ENCODE measurements at places on chromosomes 12 and 14. TPM values are rescaled to one million over a fixed set of nuclear protein-coding genes. Genes with fewer than 3 reads are reported as not detected.

- H3K36me3 ChIP-seq, result no peaks in the 10 kb centered on the region
- DNase-seq, result no peak
- H3K4me1 ChIP-seq, result peaks cover 21% of the 10 kb centered on the region
- H3K27ac ChIP-seq, result peak overlapping the region; percentile 55
- peak overlapping the region; percentile 25 for H3K4me3 ChIP-seq
Measured at GRCh38 chr12:65926119-65926908, 102.0 kb downstream of the HMGA2 start.

GRCh38 chr12:49929581-49929980 is 21.0 kb upstream of the AQP2 start:
- H3K27me3 ChIP-seq, result no peaks in the 10 kb centered on the region
- no peak overlapping the region for H3K4me3 ChIP-seq
- no peak for DNase-seq
- no peaks in the 10 kb centered on the region for H3K4me1 ChIP-seq

- H3K4me3 ChIP-seq, result no peak overlapping the region
- DNase-seq, result no peak
- H3K27me3 ChIP-seq, result no peaks in the 10 kb centered on the region
- no peak overlapping the region for H3K27ac ChIP-seq
- H3K4me1 ChIP-seq, result no peaks in the 10 kb centered on the region
Measured at GRCh38 chr14:77187649-77188012, 6.0 kb downstream of the TMEM63C start.

DNA sequence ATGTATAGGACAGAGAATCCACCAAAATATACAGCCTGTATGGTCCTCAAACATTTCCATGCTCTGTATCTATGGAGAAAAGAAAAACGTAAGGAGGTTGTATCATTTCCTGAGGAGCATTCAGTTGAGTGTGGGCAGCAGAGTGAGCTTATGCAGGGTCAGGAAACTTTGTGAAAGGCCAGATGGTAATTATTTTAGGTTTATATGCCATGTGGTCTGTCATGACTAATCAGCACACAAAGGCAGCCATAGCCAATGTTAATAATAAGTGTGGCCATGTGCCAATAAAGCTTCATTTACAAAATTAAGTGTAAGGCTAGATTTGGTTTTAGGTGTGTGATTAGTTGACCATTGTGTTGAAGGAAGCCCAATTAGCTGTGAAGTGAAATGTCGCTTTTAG is 33.2 kb upstream of the A2M start:
- no peaks in the 10 kb centered on the region for H3K27me3 ChIP-seq
- no peak overlapping the region for H3K27ac ChIP-seq
- DNase-seq, result no peak
- no peaks in the 10 kb centered on the region for H3K36me3 ChIP-seq

DNA sequence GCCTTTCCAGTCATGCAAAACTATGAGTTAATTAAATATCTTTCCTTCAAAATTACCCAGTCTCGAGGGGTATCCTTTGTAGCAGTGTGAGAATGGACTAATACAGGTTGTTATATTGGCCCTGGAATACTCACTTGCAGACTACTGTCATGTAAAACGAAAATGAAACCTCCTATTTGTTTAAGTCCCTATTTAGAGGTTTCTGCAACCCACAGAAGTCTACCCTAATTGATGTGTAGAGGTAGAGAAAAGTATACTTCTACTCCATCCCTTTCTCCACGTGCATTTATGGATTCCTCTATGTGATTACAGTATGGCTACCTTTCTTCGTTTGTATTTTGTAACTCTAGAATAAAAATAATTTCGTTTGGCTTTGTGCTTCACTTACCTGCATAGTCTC is 371.1 kb downstream of the FSCB start:
- no peaks in the 10 kb centered on the region for H3K36me3 ChIP-seq
- H3K27me3 ChIP-seq, result no peaks in the 10 kb centered on the region
- H3K4me3 ChIP-seq, result no peak overlapping the region
- DNase-seq, result no peak
- no peaks in the 10 kb centered on the region for H3K4me1 ChIP-seq

DNA sequence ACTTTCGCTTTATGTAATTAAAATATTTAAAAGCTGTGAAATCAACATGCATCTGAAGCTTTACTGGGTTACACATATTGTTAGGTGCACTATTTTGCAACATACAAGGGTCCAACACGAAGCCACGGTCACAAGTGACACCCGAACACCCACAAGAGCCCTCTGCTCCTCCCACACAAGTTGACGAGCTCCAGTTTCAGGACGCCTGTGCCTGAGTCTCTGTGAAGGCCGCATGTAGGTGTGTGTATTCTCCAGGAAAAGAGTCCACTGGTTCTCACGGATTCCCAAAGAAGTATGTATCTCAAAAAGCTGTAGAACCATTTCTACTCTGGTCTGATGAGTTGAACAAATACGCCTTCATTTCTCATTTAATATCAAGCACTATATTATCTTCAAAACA is 12.0 kb downstream of the SLC15A4 start:
- H3K27me3 ChIP-seq, result no peaks in the 10 kb centered on the region
- H3K4me3 ChIP-seq, result no peak overlapping the region
- no peak for DNase-seq
- peaks cover 3% of the 10 kb centered on the region for H3K36me3 ChIP-seq
- no peak overlapping the region for H3K27ac ChIP-seq

GRCh38 chr14:56821805-56822610 is 11.7 kb upstream of the OTX2 start:
- peaks cover 35% of the 10 kb centered on the region for H3K27me3 ChIP-seq
- no peak for DNase-seq
- no peak overlapping the region for H3K27ac ChIP-seq
- H3K4me3 ChIP-seq, result no peak overlapping the region
- H3K4me1 ChIP-seq, result no peaks in the 10 kb centered on the region
- H3K36me3 ChIP-seq, result no peaks in the 10 kb centered on the region

GRCh38 chr12:61993734-61994345 is 266.4 kb upstream of the USP15 start:
- no peak overlapping the region for H3K27ac ChIP-seq
- no peaks in the 10 kb centered on the region for H3K36me3 ChIP-seq
- no peak for DNase-seq
- no peaks in the 10 kb centered on the region for H3K4me1 ChIP-seq

GRCh38 chr12:84079626-84080025 is 833.0 kb downstream of the SLC6A15 start:
- H3K36me3 ChIP-seq, result no peaks in the 10 kb centered on the region
- H3K27ac ChIP-seq, result no peak overlapping the region
- H3K27me3 ChIP-seq, result no peaks in the 10 kb centered on the region
- H3K4me1 ChIP-seq, result no peaks in the 10 kb centered on the region
- H3K4me3 ChIP-seq, result no peak overlapping the region
- no peak for DNase-seq

GRCh38 chr12:6606331-6607131 is 648 bp downstream of the CHD4 start:
- peaks cover 15% of the 10 kb centered on the region for H3K4me1 ChIP-seq
- H3K4me3 ChIP-seq, result peak overlapping the region; percentile 70
- H3K27ac ChIP-seq, result peak overlapping the region; percentile 97
- H3K27me3 ChIP-seq, result no peaks in the 10 kb centered on the region

- peaks cover 21% of the 10 kb centered on the region for H3K4me1 ChIP-seq
- H3K36me3 ChIP-seq, result no peaks in the 10 kb centered on the region
- H3K27ac ChIP-seq, result no peak overlapping the region
- no peak for DNase-seq
- no peak overlapping the region for H3K4me3 ChIP-seq
Measured at GRCh38 chr14:76931631-76932402, 96.7 kb downstream of the IRF2BPL start.

- no peaks in the 10 kb centered on the region for H3K4me1 ChIP-seq
- no peaks in the 10 kb centered on the region for H3K36me3 ChIP-seq
- H3K27me3 ChIP-seq, result no peaks in the 10 kb centered on the region
- no peak overlapping the region for H3K27ac ChIP-seq
Measured at GRCh38 chr12:65162609-65163008, 6.8 kb upstream of the LEMD3 start.

GRCh38 chr14:78946949-78947348 is 776.8 kb downstream of the NRXN3 start:
- no peaks in the 10 kb centered on the region for H3K4me1 ChIP-seq
- H3K27ac ChIP-seq, result no peak overlapping the region
- H3K4me3 ChIP-seq, result no peak overlapping the region
- H3K27me3 ChIP-seq, result no peaks in the 10 kb centered on the region

DNA sequence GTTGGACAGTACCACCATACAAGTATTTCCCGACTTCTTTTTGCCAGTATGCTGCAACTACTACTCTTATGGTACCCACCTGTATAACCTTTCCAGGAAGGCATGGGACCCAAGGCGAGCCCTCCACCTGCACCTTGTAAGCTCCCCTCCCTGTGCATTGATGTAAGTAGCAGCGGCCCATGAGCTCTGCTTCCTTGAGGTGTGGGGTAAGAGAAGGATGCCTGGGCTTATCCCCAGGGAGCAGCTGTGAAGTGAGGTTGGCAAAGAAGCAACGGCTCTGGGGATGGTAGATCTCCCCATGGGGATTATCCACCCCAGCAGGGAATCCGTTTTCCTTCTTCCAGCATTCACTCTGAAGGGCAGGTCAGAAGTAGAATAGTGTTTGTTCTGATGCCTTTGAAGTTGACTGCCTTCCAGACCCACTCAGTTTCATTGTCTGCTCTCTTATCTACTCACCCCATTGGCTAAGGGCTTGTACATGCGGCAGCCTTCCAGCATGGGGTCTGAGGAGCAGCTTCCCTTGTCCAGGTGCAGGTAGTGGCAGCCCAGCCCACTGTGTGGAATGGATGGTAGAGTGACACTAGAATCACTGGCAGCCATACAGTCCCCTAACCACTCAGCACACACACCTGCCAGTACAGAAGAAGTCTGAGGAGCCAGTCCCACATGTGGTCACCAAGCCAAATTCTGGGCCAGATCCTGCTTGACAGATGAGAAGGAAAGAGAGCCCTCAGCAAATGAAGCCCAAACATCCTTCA is 3.4 kb downstream of the CIROP start:
- peaks cover 2% of the 10 kb centered on the region for H3K4me1 ChIP-seq
- DNase-seq, result no peak
- H3K27ac ChIP-seq, result no peak overlapping the region
- no peaks in the 10 kb centered on the region for H3K27me3 ChIP-seq

GRCh38 chr12:103382736-103383346 is 112.9 kb downstream of the C12orf42 start:
- H3K36me3 ChIP-seq, result no peaks in the 10 kb centered on the region
- DNase-seq, result no peak
- H3K27ac ChIP-seq, result no peak overlapping the region
- H3K4me1 ChIP-seq, result no peaks in the 10 kb centered on the region
- H3K4me3 ChIP-seq, result no peak overlapping the region
- no peaks in the 10 kb centered on the region for H3K27me3 ChIP-seq

DNA sequence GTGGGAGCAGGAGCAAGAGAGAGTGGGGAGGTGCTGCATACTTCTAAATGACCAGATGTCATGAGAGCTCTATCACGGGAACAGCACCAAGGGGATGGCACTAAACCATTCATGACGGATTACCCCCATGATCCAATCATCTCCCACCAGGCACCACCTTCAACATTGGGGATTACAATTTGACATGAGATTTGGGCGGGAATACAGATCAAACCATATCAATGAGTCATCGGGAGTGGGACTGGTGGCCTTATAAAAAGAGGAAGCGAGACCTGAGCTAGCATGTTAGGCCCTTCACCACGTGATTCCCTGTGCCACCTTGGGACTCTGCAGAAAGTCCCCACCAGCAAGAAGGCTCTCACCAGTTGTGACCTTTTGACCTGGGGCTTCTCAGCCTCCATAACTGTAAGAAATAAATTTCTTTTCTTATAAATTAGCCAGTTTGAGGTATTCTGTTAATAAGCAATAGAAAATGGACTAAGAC is 28.7 kb downstream of the COX8C start:
- no peaks in the 10 kb centered on the region for H3K27me3 ChIP-seq
- H3K4me3 ChIP-seq, result no peak overlapping the region
- H3K4me1 ChIP-seq, result no peaks in the 10 kb centered on the region
- H3K36me3 ChIP-seq, result no peaks in the 10 kb centered on the region
- H3K27ac ChIP-seq, result no peak overlapping the region

- no peaks in the 10 kb centered on the region for H3K27me3 ChIP-seq
- H3K27ac ChIP-seq, result no peak overlapping the region
- no peaks in the 10 kb centered on the region for H3K36me3 ChIP-seq
- DNase-seq, result no peak
- H3K4me1 ChIP-seq, result no peaks in the 10 kb centered on the region
Measured at GRCh38 chr12:117907108-117907689, 61.6 kb downstream of the KSR2 start.

GRCh38 chr14:21162081-21162480 is 6.2 kb upstream of the OR5AU1 start:
- DNase-seq, result no peak
- no peak overlapping the region for H3K27ac ChIP-seq
- H3K36me3 ChIP-seq, result no peaks in the 10 kb centered on the region
- H3K4me3 ChIP-seq, result no peak overlapping the region
- no peaks in the 10 kb centered on the region for H3K27me3 ChIP-seq

- peaks cover 5% of the 10 kb centered on the region for H3K4me1 ChIP-seq
- DNase-seq, result no peak
- no peaks in the 10 kb centered on the region for H3K27me3 ChIP-seq
- no peaks in the 10 kb centered on the region for H3K36me3 ChIP-seq
Measured at GRCh38 chr14:92692822-92693226, 55.6 kb downstream of the LGMN start.

- no peak overlapping the region for H3K27ac ChIP-seq
- no peaks in the 10 kb centered on the region for H3K4me1 ChIP-seq
- no peak overlapping the region for H3K4me3 ChIP-seq
- no peaks in the 10 kb centered on the region for H3K27me3 ChIP-seq
Measured at GRCh38 chr12:90959032-90959431, 4.1 kb upstream of the CCER1 start.

DNA sequence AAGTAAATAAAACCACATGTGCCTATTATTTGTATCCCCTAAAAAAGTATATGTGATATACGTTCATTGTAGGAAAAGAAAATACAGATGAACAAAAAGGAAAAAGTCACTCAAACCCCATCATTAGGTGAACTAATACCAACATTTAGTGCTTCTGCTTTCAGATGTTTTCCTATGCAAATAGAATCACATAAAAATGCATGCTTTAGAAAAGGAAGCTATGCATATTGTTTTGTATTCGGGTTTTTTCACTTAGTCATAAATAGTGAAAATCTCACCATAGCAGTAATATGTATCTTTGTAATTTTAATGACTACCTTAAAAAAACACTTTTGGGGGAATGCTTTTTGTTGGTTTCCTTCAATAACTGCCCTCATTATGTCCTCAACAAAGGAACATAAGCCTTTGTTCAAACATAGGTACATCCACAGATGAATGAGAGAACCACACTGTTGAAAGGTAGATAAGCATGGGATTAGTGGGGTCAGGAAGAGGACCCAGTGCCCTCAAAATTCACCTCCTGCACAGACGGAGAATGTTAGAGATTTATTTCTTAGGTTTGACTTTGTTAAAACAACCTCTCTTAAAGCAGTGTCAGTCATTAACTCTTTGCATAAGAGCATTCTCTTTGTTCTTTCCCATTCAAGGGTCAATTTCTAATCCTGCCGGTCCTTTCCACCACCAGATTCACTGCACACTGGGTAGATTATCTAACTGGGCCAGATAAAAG is 6.5 kb downstream of the AMDHD1 start:
- H3K27ac ChIP-seq, result no peak overlapping the region
- no peaks in the 10 kb centered on the region for H3K27me3 ChIP-seq
- H3K36me3 ChIP-seq, result no peaks in the 10 kb centered on the region
- no peaks in the 10 kb centered on the region for H3K4me1 ChIP-seq
- DNase-seq, result no peak

The MIPOL1 gene
- polyA plus RNA-seq, result 4.4 TPM

The KRT6B gene
- not detected for polyA plus RNA-seq

The FGD4 gene
- polyA plus RNA-seq, result 4.9 TPM

The SCN8A gene
- 0.34 TPM for polyA plus RNA-seq

The RD3L gene
- polyA plus RNA-seq, result not detected

The TBX3 gene
- 10.5 TPM for polyA plus RNA-seq
